Activated CD8-positive, alpha-beta memory T cell treated with anti-CD3 and anti-CD28 coated beads for 4 hours (primary cell): ENCODE measurements at places on chromosomes 5 and 9.

GRCh38 chr9:120377268-120378159 lies 202.5 kb downstream of the CDK5RAP2 start:
- DNase-seq = no peak

DNA sequence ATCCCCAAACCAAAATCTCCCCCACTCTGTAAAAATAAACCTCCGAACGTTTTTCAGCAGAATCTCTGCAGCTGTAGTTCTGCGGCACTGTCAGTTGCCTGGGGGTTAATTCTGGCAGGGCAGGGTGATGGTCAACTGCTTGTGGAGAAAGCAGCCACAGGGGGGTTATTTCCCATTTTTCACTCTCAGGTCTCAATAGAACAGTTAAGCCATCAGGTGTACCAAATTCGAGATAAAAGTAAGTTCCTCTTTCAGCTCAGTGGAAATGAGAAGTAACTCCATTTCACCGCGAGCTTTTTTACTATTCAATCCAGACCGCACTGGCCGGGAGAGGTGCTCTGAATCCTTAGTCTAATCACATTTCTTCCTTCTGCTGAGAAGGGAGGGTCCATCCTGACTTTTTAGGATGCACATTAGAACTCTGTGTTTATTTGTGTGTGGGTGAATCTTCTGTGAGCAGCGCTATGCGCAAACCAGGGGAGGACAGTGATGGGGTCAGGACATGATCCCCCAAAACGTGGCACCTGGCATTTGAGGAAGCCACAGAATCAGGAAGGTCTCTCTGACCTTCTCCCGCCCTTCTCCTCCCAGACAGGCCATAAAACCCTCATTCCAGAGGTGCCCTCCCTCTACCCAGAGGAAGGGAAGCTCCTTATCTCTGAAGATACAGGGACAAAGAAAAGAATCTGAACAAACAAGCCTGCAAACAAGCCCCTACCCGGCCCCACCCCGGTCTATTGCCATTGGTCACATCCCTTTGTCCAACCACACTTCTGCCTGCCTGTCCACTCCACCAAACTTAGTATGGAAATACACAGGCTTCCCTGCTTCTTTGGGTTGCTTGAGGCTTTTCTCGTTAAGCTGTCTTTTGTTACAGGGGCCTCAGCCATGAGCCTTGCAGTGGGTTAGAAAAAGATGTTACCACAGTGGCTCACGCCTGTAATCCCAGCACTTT lies 229.0 kb downstream of the ROR2 start:
- no peak for DNase-seq

DNA sequence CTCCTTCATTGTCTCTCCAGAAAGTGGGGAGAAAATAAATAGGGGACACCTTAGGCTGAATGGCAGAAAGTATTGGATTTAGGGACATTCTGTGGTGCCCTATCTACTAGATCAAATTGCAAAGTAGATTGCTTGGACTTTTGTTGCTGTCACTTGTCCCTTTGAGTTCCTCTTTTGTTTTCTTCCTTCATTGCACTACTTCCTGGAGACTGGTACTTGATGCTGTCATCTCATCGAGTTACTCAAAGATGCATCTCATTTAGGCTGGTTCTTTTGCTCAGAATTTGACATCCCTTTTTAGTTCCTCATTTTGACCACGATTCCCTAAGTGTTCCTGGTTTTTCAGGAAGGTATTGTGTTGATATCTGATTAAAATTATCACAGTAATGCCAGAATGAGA lies 137.6 kb downstream of the ADGRV1 start:
- DNase-seq = no peak

DNA sequence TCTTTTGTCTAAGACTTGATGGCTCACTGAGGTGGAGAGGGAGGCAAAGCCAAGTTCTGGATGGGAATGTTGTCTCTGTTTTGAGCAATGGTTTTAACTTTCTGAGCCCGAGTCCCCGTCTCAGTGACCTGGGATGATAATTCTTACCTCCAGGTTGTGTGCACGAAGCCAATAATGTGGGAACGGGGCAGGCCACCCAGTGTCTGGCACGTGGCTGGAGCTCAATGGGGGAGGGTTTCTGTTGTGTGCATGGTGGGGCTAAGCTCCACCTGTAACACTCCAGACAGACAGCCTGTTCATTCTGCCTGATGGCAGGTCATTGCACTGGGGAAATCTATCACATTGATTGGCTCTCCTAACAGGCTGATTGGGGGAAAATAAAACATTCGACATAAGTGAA lies 37.1 kb upstream of the NTNG2 start:
- no peak for DNase-seq

GRCh38 chr5:122311961-122312590 lies at the start of gene SNCAIP:
TSS of gene SNCAIP (plus strand) at chr5:122312237. CDS start at chr5:122391135, 78,898 bp downstream.
- no peak for DNase-seq

DNA sequence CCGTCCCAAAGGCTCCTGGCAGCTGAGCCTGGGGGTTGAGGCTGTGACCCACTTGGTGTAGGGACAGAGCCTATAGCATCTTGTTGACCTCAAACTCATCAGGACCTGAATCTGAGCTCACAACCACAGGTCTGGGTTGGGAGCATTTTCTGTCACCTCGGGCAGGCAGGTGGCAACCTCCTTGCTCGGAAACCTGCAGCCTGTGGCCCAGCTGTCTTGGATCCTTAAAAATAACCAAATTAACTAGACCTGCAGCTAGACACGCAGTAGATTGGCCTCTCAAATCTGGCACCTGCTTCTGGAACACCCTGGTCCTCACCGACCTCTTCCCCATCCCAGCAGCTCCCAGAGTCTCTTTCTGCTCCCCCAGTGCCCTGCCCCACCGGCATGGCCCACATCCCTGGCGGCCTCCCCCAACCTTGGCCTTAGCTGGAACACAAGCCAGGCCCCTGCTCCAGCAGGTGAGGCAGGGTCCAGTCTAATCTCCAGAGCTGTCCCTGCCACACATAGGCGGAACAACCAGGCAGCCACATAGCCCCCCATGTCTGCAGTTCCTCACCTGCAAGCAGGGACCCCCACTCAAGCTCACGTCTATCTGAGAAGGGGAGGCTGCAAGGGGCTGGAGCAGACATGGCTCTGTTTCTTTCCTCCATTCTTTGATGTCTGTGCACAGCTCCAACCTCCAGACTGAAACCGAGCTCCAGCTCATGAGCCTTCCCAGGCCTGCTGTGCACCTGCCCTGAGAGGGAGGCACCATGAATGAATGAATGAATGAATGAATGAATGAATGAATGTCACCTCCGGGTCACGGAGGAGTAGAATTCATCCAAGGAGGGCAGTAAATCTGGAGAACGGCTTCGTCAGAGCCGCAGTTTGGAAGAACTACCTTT lies 28.3 kb downstream of the PAEP start:
- DNase-seq = no peak

DNA sequence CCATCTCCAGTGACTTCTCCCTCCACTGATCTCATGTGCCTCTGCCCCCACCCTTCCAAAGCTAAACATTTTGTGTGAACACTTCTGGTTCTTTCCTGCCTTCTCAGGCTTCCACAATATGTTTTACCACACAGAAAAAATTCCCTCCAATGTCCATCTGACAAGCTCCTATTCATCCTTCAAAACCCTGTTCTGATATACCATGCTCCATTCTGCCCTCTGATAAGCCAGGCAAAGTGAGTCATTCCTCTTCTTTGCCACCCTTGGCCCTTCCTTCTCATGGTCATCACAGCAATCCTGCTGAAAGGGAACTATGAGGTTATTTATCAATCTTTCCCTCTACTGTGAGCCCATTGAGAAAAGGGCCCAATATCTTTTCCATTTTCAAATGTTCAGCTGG lies 97.6 kb downstream of the BARX1 start:
- no peak for DNase-seq

DNA sequence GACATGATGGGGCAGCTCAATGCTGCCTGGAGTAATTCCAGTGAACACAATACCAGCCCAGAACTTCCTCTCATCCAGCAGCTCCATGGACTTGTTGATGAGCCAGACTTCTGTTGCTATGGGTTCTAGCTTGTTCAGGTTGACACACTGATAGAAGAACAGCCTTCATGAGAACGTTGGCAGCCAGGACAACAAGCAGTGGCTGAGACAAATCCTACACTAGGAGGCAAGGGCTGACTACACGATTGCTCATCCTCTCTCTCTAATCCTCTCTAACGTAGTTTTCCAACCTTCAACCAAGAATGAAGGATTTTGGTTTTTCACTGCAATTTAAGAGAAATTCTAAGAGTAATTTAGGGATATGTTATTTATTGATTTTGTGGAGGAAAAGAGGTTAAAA lies 67.8 kb downstream of the NIPSNAP3B start:
- DNase-seq = no peak

- DNase-seq = no peak
These were observed 55.5 kb upstream of the N4BP3 start for GRCh38 chr5:178057839-178058238.

DNA sequence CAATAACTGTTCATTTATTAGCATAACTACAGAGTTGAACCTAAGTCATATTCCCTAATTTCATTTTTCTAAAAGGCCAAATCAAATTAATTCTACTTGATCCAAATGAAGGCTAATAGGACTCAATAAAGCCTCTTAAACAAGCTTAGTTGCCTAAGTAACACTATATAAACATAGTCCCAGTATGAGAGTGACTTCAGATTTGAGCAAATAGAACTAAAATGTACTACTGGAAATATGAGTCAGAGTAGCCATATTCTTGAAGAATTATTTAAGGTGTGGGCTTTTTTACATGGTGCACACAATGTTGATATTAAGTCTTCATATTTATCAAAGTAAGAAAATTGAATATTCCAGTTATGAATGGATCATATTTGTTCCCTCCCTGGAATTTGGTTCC lies 872.3 kb downstream of the MAT2B start:
- no peak for DNase-seq

- DNase-seq = no peak
These were observed 43.0 kb downstream of the PARP8 start for GRCh38 chr5:50709471-50709870.

DNA sequence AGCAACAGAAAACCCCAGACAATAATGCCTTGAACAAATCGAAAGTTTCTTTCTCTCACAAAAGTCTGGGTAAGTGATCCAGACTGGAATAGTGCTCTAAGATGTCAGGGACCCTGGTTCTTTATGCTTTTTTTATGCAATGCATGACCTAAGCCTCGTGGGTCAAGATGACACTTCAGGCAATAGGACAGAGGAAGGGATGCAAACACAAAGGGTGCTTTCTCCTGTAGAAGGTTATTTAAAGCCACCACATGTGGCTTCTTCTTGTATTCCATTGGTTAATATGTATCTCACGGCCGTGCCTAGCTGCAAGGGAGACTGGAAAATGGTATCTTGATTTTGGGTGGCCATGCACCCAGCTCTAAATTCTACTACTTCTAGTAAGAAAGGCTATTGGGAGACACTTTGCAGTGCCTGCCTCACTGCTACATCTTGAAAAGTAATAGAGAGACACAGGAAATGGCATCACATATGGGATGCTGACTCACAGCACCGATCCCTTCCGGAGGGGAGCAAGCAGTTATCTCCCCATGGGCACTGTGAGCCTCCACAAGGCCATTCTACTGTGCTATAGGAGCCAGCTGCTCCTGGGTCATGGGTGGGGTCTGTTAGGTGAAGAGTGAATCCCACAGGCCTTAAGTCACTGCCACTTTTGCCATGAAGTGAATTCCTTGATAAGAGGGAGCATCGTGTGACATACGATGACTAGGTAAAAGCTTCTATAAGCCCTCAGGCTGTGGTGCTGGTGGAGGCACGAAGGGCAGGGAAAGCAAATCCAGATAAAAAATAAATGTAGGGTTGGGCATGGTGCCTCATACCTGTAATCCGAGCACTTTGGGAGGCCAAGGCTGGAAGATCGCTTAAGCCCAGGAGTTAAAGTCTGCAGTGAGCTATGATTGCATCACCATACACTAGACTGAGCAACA lies 32.5 kb upstream of the RAB14 start:
- no peak for DNase-seq

DNA sequence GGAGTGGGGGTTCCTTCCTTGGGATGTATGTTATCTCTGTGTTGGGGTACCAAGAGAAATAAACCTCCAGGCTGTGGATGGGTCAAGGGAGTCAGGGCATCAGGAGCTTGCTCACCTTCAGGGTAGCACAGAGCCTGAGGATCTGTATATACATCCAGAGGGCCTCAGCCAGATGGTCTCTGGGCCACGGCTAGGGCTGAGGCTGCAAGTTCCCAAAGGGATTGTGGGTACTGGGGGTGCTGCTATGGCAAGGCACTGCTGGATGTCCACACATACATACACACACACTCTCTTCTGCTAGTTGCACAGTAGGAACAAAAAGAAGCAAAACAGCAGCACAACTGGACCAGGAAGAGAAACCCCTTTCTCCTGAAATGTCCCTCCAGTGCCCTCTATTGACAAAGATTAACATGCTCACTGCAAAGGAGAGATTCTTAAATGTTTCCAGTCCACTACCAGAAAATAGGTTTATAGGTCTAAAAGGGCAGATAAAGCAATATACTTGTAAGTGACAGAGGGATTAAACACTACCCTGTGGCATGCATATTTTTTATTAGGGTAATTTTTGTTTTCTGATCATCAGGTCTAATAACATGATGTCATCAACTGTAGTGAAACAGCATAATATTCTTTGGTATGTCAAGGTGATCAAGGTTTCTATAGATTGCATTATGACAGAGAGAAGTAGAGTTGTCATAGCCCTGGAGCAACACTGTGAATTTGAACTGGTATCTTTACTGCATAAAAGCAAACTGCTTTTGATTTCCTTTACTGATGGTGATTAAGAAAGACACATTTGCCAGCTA lies 56.3 kb upstream of the KCNN2 start:
- no peak for DNase-seq

DNA sequence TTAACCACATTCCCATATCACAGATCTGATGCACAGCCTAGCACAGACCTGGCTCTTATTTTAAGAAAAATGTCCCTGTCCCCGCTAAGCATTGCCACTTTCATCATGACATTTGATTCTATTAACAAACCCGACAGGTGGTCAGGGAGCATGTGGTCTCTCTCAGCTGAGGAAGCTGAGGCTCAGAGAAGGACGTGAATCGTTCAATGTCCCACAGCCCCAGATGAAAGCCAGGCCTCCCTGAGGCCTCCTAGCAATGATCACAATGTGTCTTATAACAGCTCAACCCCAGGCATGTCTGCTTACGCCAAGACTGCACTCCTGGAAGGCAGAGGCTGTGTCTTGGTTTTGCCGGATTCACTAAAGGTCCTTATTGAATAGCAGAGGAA lies 10.4 kb upstream of the CRB2 start:
- no peak for DNase-seq
